ENCODE measurements at places on chromosomes 3 and 15. TPM values are rescaled to one million over a fixed set of nuclear protein-coding genes. Genes with fewer than 3 reads are reported as not detected.
A peak's percentile ranks its signal among the peaks of the same experiment; 100 is the strongest.

The RBPMS2 gene
- not detected for total RNA-seq

The EPHB3 gene
- not detected for total RNA-seq

The H1-8 gene
- not detected for total RNA-seq

The THSD4 gene
- not detected for total RNA-seq

DNA sequence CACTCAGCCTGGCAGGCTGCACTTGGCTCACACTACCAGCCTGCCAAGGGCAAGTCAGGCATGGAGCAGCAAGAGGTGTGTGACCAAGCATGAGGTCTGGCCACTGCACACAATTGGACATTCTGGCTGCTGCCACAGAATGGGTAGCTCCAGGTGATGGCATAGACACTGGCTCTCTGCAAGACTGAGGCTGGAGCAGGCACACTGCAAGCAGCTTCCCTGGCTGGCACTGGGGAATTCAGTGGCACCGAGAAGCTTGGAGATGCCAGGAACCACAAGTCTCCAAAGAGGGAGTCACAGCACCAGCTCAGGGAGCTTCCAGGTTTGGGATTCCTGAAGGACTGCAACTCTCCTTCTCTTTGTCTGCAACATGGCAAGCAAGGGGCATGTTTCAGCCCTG is 42.0 kb upstream of the KCNH8 start:
- H3K4me1 ChIP-seq, result no peaks in the 10 kb centered on the region
- no peak for DNase-seq
- H3K27ac ChIP-seq, result no peak overlapping the region
- no peak overlapping the region for H3K4me3 ChIP-seq
- H3K27me3 ChIP-seq, result no peaks in the 10 kb centered on the region
- peaks cover 2% of the 10 kb centered on the region for H3K36me3 ChIP-seq

DNA sequence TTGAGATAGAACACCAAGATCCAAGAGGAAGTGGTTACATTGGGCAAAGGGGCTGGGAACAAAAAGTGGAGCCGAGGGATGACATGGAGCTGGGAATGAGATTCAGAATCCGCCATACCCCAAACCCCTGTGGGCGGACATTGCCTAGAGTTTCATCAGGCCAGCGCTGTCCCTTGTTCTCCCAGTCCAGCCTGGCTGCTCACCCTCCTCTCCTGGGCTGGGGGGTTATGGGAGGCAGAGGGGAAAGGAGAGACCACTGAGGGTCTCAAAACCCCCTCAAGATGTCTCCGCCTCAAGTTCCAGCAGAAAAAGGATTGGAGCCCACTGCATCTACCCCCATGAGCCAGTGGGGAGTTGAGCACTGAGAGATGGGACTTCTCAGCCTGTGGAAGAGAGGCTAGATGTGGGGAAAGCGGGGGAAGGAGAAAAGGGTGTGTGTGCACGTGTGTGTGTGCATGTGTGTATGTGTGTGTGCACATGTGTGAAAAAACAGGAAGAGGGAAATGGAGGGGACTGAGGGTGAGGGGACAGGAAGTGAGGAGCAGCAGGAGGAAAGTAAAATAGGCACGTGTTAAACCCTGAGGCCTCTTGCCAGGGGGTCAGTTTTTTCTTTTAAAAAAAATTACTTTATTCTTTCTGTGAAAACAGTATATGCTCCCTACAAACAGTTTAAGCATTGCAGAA is 14.3 kb downstream of the GRM2 start:
- DNase-seq, result no peak
- no peak overlapping the region for H3K4me3 ChIP-seq
- no peak overlapping the region for H3K27ac ChIP-seq
- H3K27me3 ChIP-seq, result no peaks in the 10 kb centered on the region

- no peak for DNase-seq
- no peaks in the 10 kb centered on the region for H3K4me1 ChIP-seq
- no peak overlapping the region for H3K27ac ChIP-seq
- H3K36me3 ChIP-seq, result no peaks in the 10 kb centered on the region
- H3K4me3 ChIP-seq, result no peak overlapping the region
- no peaks in the 10 kb centered on the region for H3K27me3 ChIP-seq
Measured at GRCh38 chr3:55458181-55458790, 28.8 kb downstream of the WNT5A start.

- no peak for DNase-seq
- no peaks in the 10 kb centered on the region for H3K36me3 ChIP-seq
- H3K4me3 ChIP-seq, result no peak overlapping the region
- H3K27me3 ChIP-seq, result peaks cover 9% of the 10 kb centered on the region
- peaks cover 4% of the 10 kb centered on the region for H3K4me1 ChIP-seq
Measured at GRCh38 chr15:40272485-40273056, 10.3 kb downstream of the ANKRD63 start.

GRCh38 chr3:124373524-124373923 is 356.7 kb upstream of the UMPS start:
- no peak overlapping the region for H3K27ac ChIP-seq
- H3K4me3 ChIP-seq, result no peak overlapping the region
- peak; percentile 42 for DNase-seq
- peaks cover 2% of the 10 kb centered on the region for H3K4me1 ChIP-seq
- no peaks in the 10 kb centered on the region for H3K36me3 ChIP-seq

DNA sequence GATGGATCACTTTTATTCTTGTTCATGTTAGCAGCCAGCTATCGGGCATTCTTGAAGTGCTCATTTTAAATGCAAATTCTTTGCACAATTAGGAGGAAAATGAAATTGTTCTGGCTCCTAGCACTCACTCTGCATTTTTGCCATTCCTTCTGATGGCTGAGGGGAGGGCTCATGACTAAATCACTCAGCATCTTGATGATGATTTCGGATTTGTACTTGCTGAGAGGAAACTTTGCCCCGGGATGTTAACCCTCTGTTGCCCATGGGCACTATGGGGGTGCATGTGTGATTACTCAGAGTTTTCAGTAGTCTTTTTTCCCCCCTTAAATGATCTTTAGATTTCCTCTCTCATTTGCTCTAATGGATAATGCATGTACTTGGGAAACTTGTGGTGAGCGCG is 299.6 kb upstream of the C2CD4B start:
- H3K27ac ChIP-seq, result no peak overlapping the region
- no peaks in the 10 kb centered on the region for H3K36me3 ChIP-seq
- no peaks in the 10 kb centered on the region for H3K4me1 ChIP-seq
- no peak overlapping the region for H3K4me3 ChIP-seq
- peaks cover 5% of the 10 kb centered on the region for H3K27me3 ChIP-seq
- no peak for DNase-seq

Data from activated CD8-positive, alpha-beta memory T cell treated with anti-CD3 and anti-CD28 coated beads, Interleukin-2, amount 10 ng/mL, durations not matched to agents 7 days and 5 days (primary cell).